ENCODE measurements at places on chromosomes 2 and 18.
A peak's percentile ranks its signal among the peaks of the same experiment; 100 is the strongest.

DNA sequence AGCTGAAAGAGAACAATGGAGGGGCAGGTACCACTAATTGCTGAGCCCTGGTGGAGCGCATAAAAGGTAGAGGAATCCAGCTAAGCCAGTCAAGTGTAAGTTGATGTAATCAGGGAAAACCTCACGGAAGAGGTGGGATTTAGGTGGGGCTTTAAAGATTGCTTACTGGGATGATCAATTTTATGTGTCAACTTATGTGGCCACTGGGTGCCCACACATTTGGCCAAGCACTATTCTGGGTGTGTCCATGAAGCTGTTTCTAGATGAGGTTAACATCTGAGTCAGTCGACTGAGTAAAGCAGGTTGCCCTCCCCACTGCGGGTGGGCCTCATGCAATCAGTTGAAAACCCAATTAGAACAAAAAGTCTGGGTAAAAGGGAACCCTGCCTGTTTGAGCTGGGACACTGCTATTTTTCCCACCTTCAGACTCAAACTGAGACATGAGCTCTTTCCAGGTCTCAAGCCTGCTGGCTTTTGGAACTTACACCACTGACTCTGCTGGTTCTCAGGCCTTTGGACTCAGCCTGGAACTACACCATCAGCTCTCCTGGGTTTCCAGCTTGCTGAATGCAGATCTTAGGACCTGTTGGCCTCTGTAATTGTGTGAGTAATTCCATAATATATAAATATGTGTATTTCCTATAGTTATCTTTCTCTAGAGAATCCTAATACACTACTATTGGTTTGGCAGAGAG, 67.3 kb downstream of the MYO5B start:
- no peak for DNase-seq

DNA sequence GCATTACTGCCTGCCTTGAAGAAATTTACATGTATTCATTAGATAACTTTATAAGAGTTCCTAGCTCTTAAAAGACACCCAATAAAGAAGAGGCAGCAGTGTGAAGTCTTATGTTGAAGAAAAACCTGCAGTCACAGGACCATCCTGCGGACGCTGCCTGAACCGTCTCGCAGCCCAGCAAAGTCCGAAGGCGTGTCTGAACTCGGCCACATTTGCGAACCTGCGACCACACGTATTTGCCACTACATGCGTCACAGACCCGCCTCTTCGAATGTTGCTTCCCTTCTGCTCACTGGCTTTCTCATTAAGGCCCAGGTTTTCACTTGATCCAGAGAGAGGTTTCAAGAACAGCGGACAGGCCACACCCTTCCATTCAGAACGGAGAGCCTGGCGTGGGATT, 41.2 kb downstream of the CNGA3 start:
- DNase-seq, result no peak

- no peak for DNase-seq
Measured at GRCh38 chr2:179981085-179981484, 26.0 kb downstream of the CWC22 start.

DNA sequence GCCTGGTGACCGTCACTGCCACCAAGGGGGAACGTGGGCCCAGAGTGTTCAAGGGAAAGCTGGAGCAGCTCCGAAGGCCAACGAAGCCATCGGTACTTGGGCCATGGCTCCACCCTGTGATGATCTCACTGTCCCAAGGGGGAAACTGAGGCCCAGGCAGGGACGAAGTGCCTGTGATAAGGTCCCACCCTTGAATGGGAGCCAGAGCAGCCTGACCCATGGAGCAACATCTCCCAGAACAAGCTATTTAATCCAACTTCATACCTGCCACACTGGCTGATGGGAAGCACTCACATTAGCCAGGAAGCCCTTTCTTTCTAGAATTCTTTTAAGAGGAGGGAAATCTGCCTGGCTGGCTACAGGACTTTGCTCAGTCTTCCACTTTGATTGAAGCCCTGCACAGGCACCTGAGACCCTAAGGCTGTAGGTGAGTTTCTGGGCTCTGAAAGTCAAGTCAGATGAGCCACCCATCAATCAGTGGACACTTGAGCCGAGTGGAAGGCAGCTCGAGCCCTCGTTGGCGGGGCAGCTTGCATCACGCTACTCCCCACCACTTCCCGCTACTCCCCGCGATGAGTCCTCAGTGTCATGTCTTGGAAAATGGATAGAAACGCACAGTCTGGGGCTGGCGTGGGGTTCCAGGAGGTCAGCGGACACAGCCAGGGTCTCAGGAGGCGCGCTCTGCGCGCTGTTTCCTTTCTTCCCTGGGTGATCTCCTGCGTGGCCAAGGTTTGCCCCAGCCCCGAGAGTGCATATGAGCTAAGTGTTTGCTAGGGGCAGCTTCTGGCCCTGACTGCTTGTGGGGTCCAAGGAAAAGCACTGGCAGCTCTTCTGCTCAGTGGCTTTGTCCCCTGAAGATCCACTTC, 2.5 kb upstream of the HS6ST1 start:
- DNase-seq, result no peak

DNA sequence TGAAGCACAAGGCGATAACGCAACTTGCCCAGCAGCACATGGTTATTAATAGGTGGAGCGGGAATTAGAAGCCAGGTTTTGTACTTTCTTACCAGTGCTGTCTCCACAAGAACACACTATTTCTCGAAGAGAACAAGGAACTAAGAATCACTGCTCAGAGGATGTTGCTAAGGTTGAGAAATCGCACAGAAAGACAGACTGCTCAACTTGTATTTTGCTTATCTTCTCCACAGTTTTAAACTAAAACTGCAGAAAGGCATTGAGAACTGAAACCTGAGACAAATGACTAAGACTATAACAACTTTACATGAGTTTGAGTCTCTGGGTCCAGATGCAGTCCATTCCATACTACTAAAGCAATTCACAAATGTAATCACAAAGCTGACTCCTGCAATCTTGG, 6.2 kb downstream of the PRKD3 start:
- no peak for DNase-seq

- peak; percentile 42 for DNase-seq
Measured at GRCh38 chr2:160210599-160211138, 10.6 kb upstream of the ITGB6 start.

DNA sequence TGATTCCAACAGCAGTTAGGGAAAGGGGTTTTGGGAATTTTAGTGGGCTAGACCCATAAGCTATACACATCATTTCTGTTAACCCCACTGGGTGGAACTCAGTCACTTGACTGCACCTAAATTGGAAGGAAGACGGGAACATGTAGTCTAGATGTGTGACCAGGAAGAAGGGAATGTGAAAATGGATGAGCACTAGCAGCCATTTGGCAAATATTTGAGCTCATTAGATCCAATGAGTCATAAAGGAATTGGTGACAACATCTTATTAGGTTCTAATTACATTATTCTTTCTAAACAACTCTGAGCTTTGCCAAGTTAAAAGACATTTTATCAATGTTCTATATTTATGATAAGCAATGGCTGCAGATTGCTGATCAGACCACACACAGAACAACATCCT, 400.6 kb downstream of the IRS1 start:
- DNase-seq, result no peak

- no peak for DNase-seq
Measured at GRCh38 chr18:74549591-74550104, 15.3 kb downstream of the CNDP1 start.

GRCh38 chr2:1743396-1744150, 742 bp downstream of the PXDN start:
- no peak for DNase-seq

GRCh38 chr2:235833971-235834620, 334.1 kb downstream of the GBX2 start:
- no peak for DNase-seq

DNA sequence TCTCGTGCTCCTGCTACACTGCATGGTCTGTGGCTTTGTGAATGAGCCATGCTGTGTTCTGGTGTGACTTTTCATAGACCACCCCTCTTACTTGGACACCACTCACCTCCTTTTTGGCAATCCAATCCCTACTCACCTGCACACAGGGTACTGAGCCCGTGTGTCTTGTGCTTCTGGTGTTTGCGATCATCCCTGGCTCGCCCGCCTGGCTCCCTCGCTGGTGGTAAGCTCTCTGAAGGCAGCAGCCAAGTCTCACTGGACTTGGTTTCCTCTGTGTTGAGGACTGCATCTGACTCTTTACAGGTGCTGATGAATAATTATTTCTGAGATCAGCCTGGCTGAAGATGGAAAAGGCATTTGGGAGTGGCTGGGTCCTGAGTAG, 276.8 kb downstream of the TSN start:
- DNase-seq, result no peak

DNA sequence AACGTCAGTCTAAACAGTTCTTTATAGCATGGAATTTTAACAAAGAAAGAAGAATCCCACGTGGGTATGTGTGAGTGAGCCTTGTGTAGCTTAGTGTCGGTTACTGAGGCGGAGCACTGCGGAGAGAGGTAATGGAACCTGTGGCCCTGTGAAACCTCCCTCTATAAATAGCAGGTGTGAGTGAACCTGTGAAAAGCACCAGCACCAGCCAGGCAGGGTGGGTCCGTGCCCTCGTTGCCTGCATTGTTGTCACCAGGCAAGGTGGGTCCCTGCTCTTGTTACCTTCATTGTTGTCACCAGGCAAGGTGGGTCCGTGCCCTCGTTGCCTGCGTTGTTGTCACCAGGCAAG, 4.7 kb downstream of the CTDP1 start:
- no peak for DNase-seq

- DNase-seq, result no peak
Measured at GRCh38 chr2:170177950-170178781, at the start of gene MYO3B. MYO3B (plus strand) TSS chr2:170178147; CDS start chr2:170178288, 141 bp downstream.

GRCh38 chr18:59062643-59063006, 77.1 kb upstream of the SEC11C start:
- DNase-seq, result no peak

DNA sequence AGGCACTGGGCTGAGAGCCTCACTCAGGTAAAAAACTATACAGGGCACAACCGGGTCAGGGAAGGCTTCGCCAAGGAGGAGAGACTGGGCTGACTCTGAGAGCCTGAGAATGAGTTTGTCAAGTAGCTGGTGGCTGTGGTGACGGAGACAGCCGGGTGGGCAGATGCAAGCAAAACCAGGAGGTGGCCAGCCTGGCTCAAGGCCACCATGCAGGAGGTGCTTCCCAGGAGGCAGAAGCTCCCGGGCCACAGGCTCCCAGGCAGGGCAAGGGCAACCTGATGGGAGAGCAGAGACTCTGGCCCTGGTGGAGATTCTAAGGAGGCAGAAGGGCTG, 2.9 kb upstream of the INHBB start:
- DNase-seq, result no peak

DNA sequence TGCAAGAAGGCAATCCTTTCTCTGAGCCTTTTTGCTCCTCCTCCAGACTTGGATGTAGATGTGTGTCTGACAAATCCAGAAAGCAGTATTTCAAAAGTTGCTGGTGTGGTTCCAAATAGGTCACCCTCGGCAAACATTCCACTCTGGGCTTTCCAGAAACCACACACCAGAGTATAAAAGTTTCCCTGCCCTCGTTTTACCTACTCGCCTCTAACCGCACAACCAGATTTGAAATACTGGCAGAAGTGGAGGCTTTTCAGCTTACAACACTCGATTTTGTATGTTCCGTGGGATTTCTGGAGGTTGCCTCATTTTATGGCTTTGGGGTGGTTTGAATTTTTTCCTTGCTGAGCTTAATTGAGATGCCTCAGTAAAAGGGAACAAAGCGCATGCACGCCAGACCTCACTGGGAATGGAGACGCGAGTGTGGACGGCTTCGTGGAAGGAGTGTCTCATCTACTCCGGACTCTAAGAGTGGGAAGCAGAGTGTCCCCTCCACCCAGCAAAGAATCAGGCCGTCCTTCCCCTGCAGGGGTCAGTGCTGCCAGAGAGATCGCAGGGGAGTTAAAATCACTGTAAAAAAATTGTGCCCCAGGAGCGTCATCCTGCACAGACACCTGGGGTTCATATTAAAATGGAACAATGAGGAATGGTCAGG, 44.0 kb upstream of the RPL31 start:
- DNase-seq, result no peak

DNA sequence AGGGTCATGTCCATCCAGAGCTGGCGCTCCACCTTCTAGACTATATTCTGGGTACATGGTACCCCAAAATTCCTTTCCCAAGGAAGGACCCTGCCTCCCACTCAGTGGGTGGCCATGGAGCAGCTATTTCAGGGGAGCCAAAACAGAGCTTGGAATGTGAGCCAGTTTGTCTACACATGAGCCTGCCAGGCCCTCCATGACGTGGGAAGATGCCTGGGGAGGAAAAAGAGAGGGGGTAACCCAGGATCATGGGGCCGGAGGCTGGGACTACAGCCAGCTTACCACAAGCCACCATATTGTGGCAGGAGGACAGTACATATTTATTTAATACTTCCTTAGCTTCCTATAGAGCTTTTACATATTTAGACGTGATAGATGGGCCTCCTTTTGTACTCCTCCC, 414.7 kb upstream of the TNP1 start:
- no peak for DNase-seq

- no peak for DNase-seq
Measured at GRCh38 chr2:188957646-188958045, 16.5 kb upstream of the COL3A1 start.

DNA sequence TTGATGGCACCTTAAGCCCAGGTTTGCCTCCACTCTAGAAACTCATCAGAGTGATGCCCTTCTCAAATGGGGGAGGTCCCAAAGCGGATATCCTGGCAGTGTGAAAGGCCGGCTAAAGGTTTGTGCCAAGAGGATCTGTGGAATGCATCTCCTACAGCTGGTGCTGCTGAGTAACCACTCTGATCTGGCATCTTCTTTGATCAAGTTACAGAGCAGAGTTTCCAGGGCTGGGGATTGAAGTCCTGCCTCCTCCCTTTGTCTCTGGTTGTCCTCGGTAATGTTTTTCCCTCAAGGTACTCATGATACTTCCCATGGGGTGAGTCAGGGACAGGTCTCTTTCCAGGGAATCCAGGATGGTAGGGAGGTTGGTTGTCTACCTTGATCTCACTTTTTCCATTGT, 24.6 kb downstream of the PRKRA start:
- no peak for DNase-seq

GRCh38 chr18:24809173-24809950, 348.9 kb downstream of the HRH4 start:
- DNase-seq, result no peak

DNA sequence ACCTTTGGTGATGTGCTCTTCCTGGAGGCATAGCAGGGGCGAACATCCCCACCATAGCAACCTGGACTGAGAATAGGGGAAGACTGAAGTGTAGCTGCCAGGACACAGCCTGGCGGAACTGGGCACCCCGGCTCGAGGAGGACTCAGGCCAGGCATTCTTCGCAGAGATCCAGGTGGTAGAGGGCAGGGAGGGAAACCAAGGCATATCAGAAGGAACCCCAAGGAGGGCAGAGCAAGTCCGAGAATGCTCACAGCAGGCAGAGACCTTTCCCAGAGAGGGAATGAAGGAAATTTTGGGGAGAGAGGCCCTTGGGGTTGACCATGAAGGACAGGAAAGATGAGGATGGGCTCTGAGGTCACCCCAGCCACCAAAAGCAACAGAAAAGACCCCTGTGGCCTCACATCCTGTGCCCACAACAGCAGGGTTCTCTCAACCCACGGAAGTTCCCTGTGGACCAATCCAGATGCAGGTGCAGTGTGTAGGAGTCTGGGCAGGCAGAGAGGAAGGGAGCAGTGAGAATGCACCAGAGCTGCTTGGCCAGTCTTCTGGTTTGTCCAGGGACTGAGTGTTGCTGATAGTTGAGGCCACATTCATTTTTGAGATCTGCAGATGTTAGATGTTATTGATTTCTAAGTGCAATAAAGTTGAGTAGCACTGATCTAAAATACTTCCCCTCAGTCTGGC, 136.9 kb downstream of the PXDN start:
- DNase-seq, result no peak

GRCh38 chr2:110869472-110870446, 137.4 kb downstream of the ACOXL start:
- no peak for DNase-seq

All from iPS DF 19.7 (cell line).